ENCODE measurements at places on chromosomes 1 and 21.

- no peak for DNase-seq
Measured at GRCh38 chr21:36235058-36235582, 78.5 kb downstream of the DOP1B start.

DNA sequence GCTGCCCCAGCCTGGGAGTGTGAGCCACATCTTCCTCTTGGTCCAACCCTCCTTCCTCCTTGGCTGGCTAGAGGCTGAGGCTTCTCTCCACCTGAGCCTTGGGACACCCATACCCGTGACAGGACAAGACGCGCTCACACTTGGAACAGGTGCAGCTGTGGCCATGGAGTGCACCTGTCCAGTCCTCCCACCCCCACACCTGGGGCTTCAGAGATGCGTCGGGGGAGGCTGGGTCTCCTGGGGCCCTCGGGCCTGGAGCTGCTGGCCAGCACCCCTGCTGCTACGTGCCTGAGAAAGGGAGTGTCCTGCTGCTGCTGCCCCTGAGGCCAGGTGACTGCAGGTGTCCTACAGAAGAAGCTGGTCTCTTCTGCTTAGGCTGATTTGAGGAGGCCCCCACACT, 37.0 kb upstream of the TMEM52 start:
- DNase-seq = no peak

DNA sequence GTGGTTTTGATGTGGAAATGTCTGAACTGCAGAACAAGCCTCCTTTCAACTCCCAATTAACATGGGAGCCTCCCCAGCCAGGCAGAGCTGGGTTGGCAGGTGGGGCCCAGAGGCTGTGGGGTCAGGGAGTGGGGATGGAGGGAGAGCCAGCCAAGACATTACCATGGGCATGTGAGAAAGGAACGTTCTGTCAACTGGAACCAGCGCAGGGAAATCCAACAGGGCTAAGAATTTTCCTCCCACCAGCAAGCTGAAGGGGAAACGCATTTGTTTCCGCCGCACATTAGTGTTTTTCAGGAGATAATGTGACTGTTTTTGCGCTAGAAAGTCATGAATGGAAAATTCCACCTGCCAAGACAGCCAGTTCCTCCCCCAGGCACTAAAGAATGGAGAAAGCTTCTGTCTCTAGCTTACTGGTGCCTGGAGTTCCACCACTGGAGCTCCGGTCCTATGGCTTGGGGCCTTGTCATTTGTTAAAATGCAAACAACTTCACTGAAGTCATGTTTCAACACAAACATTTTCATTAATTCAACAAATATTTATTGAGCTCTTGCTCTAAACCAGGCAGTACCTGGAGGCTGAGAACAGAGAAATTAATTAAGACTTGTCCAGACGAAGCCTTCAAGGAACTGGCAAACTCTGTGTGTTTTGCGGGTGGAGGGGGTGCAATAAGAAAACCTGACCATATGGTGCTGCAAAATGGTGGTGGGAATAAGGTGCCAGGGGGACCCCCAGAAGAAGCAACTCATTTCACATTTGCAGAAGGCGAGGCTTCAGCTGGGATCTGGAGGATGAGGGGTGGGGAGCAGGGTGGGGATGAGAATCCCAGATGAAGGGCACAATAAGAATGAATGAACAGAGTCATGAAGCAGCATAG, 305.1 kb downstream of the MATN1 start:
- DNase-seq = no peak

- no peak for DNase-seq
Measured at GRCh38 chr1:21301794-21302440, 11.7 kb upstream of the ECE1 start.

GRCh38 chr1:9861360-9861759, 37.6 kb upstream of the CLSTN1 start:
- no peak for DNase-seq

GRCh38 chr21:41920476-41920875, 33.3 kb downstream of the C2CD2 start:
- DNase-seq = no peak

DNA sequence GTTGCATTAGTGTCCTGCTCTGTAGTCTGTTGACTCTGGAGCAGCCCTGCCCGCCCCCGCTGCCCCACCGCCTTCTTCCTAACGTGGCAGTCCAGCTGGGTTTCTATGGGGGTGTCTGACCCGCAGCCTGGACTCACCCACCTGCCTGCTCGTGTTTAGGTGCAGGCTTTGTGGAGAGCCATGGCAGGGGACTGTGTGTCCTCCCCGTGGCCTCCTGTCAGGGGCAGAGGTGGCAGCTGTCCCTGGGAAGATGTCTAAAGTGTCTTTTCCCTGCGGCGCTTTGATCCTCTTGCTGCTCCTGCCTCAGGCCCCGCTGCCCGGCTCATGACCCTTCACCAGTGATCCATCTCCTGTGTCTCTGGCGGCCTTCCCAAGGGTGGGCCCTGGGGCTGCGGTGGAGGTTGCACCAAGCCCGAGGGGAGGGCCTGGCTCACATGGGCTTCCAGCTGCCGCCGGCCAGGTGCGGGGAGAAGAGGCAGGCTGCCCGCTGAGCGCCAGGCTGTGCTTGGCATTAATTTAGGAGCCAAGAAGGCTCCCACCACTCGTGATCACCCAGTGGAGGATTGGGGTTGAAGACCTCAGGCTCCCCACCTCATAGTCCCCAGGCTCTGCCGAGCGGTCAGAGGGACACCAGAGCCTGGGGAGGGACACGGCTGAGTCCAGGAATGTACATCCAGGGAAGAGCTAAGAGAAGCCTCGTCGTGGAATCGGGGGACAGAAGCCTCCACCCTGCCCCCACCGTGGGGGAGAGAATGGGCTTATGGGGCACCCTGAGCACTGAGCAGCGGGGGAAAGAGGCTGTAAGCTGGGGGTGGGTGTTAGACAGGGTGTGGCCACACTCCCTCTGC, 44.1 kb downstream of the COL18A1 start:
- DNase-seq = no peak

DNA sequence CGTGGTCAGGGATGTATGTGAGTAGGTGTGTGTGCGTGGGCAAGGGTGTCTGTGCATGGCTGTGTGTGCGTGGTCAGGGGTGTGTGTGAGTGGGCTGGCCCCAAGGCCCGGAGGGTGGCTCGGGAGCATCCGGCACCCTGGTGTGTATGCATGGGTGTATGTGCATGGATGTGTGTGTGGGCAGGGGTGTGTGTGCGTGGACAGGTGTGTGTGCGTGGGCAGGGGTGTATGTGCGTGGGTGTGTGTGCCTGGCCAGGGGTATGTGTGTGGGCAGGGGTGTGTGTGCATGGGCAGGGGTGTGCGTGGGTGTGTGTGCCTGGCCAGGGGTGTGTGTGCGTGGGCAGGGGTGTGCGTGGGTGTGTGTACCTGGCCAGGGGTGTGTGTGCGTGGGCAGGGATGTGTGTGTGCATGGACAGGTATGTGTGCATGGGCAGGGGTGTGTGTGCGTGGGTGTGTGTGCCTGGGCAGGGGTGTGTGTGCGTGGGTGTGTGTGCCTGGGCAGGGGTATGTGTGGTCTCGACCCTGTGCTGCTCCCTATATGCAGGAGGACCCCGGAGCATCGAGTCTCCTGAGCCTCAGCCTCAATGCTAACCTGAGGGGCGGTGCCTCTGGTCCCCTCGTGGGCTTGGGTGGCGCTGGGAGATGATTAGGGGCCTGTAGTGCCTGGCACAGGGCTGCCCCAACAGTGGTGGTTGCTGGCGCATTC, 16.3 kb downstream of the ARHGEF16 start:
- no peak for DNase-seq

DNA sequence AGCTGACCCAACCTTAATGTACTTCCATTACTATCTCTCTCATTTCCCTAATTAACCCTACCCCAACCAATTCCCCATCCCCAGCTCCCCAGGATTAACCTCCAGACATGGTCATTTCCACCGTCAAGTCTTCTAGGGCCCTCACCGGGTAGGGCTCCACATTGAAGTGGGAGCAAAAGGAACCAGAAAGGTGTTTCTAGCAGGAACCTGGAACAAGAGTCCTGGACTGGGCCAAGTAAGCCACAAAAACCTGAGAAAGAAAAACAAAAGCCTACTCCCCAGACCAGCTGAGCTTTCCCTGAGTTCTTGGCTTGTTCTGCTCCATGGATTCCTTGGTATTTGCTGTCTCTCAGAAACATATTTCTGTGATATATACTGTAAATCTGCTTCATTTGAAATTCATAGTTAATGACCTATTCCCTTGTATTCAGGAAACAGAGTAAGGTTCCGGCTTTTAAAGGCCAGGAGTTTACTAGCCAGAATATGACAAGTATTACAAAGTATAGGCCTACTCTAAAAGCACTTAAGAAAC, 58.4 kb downstream of the SYF2 start:
- no peak for DNase-seq

- no peak for DNase-seq
Measured at GRCh38 chr21:38590449-38591217, 92.4 kb upstream of the ERG start.

DNA sequence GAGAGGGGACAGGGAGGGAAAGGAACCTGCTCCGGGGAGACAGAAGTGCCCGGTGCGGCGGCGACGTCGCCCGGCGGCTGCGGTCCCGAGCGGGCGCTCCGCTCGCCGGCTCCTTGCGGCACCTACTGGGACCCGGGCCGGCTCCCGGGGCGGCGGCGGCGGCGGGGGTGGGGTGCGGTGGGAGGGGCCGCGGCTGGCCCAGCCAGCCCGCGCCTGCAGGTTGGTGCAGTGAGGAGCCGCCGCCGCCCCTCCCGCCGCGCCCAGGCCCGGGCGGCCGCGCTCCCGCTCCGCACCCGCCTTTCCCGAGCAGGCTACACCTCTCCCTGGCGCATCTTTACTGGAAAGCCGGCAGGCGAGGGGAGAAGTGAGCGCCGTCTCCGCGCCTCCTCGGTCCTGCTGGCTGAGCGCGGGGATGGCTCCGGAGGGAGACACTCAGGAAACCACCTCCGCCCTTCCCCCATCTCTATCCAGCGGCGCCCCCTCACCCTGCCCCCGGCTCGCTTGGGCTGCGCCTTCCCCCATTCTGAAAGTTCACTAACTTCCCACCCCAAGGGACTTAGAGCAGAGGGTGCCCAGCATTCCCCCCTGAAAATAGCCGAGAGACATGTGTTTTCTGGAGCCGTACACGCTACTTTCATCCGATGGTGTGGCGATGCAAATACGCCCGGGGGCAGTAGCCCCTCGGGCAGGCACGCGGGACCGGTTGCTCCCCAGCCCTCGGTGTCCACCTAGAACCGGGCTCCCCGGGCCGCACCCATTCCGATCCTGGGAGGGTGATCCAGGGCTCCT, at the start of gene PLD5:
Gene PLD5 (minus strand): TSS at position 127 of the 789 bp plus-strand sequence.
- no peak for DNase-seq

DNA sequence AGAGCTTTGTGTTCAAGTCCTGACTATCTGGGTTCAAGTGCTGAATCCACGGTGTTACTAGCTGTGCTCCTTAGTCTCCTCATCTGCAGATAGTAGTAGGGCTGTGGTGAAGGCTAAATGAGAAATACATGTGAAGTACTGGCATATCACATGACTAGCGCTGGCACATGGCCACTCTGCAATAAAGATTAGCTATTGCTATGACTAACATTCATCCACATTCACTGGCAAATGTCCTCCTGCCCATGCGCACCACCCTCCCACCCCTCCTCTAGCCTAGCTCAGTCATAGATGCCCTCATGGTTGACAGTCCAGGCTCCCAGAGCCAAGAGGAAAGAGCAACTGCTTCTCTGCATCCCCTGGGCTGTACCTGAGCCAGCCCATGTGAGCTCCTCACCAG, 8.5 kb upstream of the COL8A2 start:
- peak; percentile 98 for DNase-seq

DNA sequence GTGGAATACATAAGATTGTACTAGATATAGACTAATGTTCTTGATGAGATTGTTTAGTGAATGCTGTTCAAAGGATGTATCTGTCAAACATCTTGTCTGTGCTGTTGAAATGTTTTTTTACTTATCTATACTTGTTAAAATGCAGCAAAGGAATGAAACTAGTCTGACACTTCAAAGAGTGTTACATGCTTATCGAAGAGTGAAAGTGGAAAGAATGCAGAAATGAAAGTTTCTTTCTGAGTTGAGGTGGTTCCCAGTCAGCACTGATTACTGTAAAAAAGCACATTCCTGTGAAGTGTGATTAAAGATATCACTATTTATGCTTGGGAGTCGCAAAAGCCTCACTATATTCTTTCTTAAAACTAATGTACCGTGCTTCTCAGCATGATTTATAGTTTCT, 1225.2 kb downstream of the NCAM2 start:
- no peak for DNase-seq

DNA sequence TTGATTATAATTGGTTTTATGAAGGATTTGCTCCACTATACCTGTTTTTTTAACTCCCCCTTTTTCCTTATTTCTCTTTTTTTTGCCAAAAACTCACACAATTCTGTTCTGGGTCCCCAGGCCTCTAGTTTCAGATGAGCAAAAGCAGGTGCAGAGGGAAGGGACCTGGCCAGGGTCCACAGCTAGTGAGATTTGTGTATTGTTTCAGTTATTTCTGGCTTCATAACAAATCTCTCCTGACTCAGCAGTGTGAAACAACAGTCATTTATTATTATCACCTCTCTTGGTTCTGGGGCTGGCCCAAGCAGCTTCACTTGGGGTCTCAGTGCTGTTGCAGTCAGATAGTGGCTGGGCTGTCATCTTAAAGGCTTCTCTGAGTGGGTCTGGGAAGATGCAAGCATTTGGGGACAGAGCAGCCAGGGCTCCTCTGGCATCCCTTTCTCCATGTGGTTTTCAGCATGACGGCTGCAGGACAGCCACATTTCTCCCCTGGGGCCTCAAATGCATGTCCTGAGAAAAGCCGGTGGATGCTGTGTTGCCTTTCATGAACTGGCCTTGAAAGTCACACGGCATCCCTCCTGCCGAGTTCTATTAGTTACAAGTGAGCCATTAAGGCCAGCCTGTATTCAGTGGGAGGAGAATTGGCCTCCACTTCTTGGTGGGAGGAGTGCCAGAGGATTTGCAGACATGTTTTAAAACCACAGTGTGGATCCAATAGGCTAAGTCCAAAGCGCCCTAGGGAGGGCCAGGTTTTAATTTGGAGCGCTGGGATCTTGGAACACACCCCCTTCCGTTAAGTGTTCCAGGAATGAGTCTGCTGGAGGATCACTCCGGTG, 137.1 kb downstream of the CAMTA1 start:
- peak; percentile 87 for DNase-seq
